ENCODE measurements at places on chromosomes 3 and 15. TPM values are rescaled to one million over a fixed set of nuclear protein-coding genes. Genes with fewer than 3 reads are reported as not detected.

DOCK3 gene
- 0.46 TPM for total RNA-seq

TUBGCP5 gene
- total RNA-seq, result 31.2 TPM

PLCH1 gene
- not detected for total RNA-seq

IFT80 gene
- total RNA-seq, result 30.7 TPM

NEK10 gene
- 5.7 TPM for total RNA-seq

GPR27 gene
- total RNA-seq, result not detected

FNDC3B gene
- total RNA-seq, result 38.6 TPM

LRRC28 gene
- total RNA-seq, result 29.2 TPM

PPP2R3A gene
- 15.3 TPM for total RNA-seq

TOMM70 gene
- total RNA-seq, result 62.4 TPM

NMB gene
- 5.9 TPM for total RNA-seq

CA12 gene
- 5.2 TPM for total RNA-seq

CAND2 gene
- 2.1 TPM for total RNA-seq

NAA80 gene
- total RNA-seq, result 12.7 TPM

EXOSC7 gene
- 53.7 TPM for total RNA-seq

SLC22A13 gene
- 0.29 TPM for total RNA-seq

TGFBR2 gene
- total RNA-seq, result 330 TPM

CASR gene
- total RNA-seq, result not detected

IGSF10 gene
- 0.32 TPM for total RNA-seq

DBR1 gene
- total RNA-seq, result 20.1 TPM

Data from LHCN-M2 (cell line).